ENCODE measurements at places on chromosomes 1 and 21.

- no peak for DNase-seq
Measured at GRCh38 chr1:8572106-8572505, 245.3 kb downstream of the RERE start.

DNA sequence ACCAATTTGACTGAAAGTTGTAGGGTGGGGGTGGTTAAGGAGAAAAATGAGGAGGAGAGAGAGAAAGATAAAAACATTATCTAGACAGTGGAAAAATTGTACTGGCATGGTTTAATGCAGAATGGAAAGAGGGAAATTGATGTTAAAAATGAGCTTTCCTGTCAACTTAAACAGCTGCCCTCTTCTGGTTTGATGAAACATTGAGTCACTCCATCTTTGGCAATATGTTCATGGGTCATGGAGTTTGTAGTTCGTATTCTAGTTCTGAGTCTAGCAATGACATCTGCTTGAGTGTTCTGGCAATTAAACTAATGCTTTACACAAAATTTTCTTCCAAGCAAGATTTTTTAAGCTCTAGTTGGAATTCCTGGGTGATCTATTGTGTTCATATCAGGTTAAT, 9.6 kb downstream of the ZNF648 start:
- no peak for DNase-seq

DNA sequence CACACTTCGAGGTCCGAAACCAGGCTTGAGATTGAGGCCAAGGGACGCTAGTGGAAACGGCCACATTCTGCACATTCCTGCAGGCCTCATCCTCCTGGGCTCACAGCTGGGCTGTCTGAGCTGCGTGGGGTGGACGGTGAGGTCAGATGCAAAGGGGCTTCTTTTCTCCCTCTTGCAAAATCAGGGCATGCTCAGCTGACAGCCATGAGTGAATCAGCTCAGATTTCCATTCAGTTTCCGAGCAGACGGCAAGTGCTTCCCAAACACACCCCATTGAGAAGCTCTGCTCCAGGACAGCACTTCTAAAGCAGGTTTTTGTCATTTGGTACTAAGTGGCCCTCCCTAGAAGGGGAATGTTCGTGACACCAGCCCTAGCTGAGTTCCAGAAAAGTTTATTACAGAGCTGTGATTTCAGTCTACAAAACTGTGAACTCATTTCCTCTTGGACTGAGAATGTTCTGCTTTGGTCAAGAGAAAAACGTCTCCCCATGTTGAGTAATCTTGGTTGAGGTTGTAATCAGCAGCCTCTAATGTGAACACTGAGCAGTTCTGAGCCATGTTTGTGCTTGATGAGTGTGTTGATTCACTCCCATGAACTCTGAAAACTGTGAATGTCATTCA, 10.0 kb downstream of the PDPN start:
- no peak for DNase-seq

- no peak for DNase-seq
Measured at GRCh38 chr21:45263534-45263933, 24.2 kb downstream of the POFUT2 start.

- DNase-seq, result no peak
Measured at GRCh38 chr21:28781602-28782276, 210.9 kb downstream of the LTN1 start.

GRCh38 chr1:99177465-99177864, 86.8 kb upstream of the PLPPR4 start:
- no peak for DNase-seq

DNA sequence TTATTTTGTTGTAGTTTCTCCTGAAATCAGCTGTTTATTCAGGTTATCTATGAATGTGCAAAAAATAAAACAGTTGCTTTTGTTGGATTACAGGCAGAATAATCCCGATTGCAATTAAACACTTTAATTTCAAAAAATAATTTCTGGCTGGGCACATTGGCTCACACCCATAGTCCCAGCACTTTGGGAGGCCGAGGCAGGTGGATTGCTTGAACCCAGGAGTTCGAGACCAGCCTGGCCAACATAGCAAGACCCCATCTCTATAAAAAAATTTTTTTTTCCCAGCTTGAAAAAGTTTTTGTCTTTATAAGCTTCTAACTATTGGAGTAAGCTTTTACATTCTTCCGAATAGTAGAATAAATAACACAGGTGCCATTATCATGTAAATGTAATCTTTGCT, 15.3 kb downstream of the RCAN3 start:
- no peak for DNase-seq

DNA sequence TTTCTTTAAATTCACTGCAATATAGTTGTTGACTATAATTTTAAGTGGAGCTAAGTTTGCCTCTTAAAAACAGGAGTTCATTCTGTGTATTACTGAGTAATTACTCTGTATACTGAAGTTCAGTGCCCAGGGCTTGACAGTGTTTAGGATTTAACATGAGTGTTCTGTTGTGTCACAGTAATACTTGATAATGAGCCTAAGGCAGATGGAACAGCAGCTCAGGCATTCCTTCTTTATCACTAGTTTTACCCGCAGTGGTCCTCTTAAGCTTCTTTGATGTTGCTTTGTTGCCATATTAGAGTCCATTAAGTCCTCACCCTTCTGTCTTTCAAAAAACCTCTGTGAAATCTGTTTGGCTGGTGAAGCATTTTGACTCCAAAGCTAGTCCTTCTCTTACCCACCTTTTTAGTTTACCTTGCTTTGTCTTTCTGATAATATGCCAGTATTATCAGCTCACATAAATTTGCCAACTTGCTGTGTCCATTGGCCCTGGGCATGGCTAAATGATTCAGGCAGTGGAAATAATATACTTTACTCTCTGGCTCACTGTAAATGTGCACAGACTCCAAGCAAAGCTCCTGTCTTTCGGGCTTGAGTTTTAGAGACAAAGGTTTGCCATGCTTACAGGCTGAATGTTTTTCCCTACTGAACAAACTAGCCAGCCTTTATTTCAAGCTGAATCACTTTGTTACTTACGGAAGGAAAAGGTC, 17.7 kb downstream of the HIPK1 start:
- no peak for DNase-seq

GRCh38 chr1:208643005-208643597, 398.9 kb upstream of the PLXNA2 start:
- no peak for DNase-seq

DNA sequence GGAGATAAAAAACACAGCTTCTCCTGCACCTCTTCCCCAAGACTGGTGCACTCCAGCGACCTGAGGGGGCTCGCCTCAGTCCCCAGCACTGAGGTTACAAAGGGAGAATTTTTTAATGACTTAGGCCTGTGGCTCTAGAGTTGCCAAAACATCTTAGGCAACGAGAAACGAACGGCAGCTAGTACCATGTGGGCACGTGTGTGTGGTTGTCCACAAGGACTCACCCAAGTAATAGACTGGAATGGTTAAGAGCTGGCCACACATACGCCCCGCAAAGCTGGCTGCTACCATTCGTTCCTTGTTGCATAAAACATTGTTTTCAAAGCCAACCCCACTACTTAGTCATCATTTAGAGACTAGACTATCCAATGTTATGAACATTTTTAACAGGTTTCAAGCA, 26.9 kb downstream of the RIPK4 start:
- DNase-seq, result no peak

Data from activated CD8-positive, alpha-beta memory T cell treated with anti-CD3 and anti-CD28 coated beads for 24 hours (primary cell).